Endothelial cell (in vitro differentiated cells): ENCODE measurements at places on chromosomes 1 and 21. TPM values are rescaled to one million over a fixed set of nuclear protein-coding genes. Genes with fewer than 3 reads are reported as not detected.

Gene ESPN
- total RNA-seq = 0.36 TPM

Gene TP73
- not detected for total RNA-seq

DNA sequence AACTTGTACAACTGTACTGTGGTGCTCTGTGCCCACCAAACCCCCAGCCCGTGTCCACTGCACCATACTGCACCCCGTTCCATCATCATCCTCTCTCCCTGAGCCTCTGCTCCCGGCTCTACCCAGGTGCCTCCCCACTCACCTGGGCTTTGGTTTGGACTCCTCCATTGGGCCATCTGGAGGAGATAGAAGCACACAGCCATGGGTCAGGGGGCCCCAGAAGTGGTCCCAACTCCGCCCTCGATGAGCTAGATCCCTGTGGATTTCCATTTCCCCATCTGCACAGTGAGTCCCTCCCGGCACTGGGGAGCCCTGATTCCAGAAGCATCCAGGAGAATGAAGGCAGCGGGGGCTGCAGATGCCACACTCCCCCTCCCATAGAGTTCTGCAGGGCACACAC lies 10.8 kb downstream of the TNNT2 start:
- DNase-seq = no peak

Gene USP21
- total RNA-seq = 22.2 TPM

GRCh38 chr1:82086739-82087138 lies 286.0 kb downstream of the ADGRL2 start:
- no peak for DNase-seq

Gene OR2T33
- not detected for total RNA-seq

DNA sequence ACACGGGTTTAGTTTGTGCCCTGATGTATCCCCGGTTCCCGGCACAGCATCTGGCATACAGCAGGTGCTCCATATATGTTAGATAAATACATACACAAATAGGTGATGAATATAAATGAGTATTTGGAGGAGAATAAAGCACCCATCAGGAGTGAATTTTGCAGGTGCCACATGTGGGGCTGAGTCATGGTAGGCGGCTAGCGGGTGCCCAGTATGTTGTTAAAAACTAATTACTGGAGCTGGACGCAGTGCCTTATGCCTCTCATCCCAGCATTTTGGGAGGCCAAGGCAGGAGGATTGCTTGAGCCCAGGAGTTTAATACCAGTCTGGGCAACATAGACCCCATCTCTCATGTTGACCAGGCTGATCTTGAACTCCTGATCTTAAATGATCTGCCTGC lies 16.7 kb upstream of the WASF2 start:
- no peak for DNase-seq

GRCh38 chr1:146032631-146033219 lies 11.2 kb upstream of the HJV start:
- DNase-seq = no peak

Gene STPG1
- total RNA-seq = 10.0 TPM

DNA sequence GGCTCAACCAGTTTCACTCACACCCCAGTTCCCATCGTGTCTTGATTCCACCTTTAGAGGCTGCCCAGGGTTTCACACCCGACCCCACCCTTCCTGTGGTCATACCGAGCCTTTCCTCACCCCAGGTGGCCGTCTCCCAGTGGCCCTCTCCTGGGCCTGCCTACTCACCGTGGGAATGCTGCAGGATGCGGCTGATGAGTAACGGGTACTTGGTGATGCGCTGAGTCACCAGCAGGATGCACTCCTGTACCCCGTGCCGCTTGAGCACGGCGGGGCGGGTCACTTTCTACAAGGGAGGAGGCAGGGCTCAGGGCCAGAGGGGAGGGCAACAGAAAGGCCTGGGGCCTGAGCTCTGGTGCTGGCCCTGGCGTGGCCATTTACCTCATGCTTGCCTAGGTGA lies 16.4 kb downstream of the ARHGEF2 start:
- DNase-seq = no peak

DNA sequence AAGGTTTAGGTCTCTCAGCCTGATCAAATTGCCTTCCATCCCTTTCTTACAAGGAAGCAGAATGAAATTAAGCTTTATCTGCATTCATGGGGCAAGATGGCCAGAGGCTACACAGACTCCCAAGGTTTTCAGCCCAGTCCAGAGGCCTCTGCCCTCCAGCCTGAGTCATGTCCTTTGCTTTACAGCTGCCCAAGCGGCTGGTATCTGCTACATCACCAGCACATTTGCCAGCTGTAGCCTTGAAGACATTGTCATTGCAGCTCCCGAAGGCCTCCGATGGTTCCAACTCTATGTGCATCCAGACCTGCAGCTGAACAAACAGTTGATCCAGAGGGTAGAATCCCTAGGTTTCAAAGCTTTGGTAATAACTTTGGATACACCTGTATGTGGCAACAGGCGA lies 16.0 kb downstream of the HAO2 start:
- no peak for DNase-seq

Gene CFHR3
- not detected for total RNA-seq
